ENCODE measurements at places on chromosomes 5 and 9. TPM values are rescaled to one million over a fixed set of nuclear protein-coding genes. Genes with fewer than 3 reads are reported as not detected.

- DNase-seq = no peak
These were observed 23.6 kb downstream of the TNPO1 start for GRCh38 chr5:72840041-72840440.

DNA sequence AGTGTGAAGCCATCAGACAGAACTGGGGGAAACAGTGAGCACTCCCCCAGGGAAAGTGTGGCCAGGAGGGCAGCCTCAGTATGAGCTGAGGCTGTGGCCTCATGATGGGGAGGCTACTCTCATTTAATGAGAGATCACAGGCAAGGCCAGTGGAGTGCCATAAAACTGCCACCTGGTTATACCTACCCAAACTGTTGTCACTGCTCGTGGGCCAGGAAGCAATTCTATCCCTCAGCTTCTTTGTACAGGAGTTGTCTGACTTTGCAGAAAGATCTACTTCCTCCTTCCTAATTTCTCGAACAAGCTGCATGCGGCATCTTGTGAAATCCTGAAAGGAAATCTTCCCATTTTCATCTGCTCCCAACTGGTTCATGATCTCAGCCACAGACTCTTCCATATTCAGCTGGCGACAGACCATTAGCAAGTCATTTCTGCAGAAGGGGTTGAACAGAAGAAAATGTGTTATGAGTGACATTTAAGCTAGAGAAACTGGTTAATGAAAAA is 50.0 kb downstream of the TSSK1B start:
- DNase-seq = no peak

GRCh38 chr9:35792024-35792813 is 828 bp downstream of the NPR2 start:
- no peak for DNase-seq

The TPRN gene
- 10.8 TPM for total RNA-seq

The CBY3 gene
- total RNA-seq = 3.0 TPM

The SHC3 gene
- 7.3 TPM for total RNA-seq
